CD4-positive, alpha-beta T cell (primary cell): ENCODE measurements at places on chromosomes 12 and 14.

GRCh38 chr14:90611936-90612335 is 204.3 kb downstream of the TTC7B start:
- DNase-seq = no peak

GRCh38 chr14:55721353-55721752 is 141.3 kb downstream of the KTN1 start:
- DNase-seq = no peak

GRCh38 chr14:95294320-95294719 is 25.4 kb downstream of the CLMN start:
- DNase-seq = no peak

GRCh38 chr12:93442411-93443340 is 929 bp upstream of the UBE2N start:
- no peak for DNase-seq
